ENCODE measurements at places on chromosomes 3 and 15.

GRCh38 chr3:132738314-132738713, 16.1 kb upstream of the NPHP3 start:
- DNase-seq, result no peak

DNA sequence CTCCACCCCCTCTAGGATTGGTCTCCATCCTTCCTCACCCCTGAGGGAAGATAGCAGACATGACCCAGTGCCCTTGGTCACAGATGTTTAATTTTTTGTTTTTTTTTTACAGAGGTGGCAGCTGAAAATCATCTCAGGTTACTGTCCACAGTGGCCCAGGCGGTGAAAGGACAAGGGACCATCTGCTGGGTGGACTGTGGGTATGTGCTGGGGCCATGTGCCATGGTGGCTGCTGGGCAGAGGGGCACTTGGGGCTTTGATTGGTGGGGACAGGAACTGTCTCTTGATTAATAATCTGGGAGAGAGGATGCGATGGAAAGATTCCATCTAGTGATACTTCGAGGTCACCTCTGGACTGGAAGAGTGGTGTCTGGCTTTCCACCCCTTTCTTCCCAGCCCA, 25.4 kb downstream of the PDIA5 start:
- DNase-seq, result no peak

- no peak for DNase-seq
Measured at GRCh38 chr3:70386043-70386442, 73.6 kb upstream of the MDFIC2 start.

DNA sequence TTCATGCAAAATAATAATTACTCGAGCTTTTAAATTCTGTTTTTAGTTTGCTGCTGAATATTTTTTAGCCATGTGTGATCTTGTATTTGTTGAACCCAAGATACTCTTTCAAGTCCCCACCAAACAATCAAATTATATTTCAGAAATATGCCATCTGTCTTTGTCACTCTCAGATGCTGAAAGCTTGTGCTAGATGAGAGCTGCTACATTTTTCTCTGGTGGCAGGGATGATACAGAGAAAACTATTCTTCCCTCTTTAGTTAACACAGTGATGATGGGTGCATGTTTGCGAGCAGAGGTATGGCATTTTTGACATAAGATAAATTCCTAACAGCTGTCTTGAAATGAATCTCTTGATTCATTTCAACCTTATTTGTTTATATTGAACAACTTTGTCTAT, 100.6 kb upstream of the NPHP3 start:
- no peak for DNase-seq

DNA sequence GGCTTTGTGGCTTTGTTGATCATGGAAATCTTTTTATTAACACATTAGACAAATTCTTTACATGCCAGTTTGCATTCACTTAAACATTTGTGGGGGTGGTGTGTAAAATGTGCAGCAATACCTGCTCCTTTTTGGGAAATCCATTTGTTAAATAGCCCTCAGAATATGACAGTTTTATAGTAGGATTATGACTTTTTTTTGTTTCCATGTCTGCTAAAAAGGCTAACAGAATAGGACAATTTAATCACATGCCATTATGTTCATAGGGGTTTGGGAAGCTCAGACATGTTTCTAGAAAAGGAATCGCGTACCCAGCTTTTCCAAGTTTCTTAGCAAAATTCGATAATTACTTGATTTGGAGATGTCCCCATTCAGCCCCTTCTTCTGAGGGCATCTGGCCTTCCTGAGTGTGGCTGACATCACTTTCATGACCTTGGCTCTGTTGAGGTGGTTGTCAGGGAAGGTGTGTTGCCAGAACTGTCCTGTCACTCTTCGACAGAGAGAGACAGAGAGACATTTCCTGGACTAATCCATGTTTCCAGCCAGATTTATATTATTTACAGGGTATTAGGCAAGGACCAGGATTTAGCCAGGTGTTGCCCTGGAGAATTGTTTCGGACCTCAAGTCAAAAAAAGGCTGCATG, 126.4 kb downstream of the PTPRG start:
- no peak for DNase-seq

GRCh38 chr3:8451696-8452095, 49.9 kb upstream of the LMCD1 start:
- DNase-seq, result no peak

DNA sequence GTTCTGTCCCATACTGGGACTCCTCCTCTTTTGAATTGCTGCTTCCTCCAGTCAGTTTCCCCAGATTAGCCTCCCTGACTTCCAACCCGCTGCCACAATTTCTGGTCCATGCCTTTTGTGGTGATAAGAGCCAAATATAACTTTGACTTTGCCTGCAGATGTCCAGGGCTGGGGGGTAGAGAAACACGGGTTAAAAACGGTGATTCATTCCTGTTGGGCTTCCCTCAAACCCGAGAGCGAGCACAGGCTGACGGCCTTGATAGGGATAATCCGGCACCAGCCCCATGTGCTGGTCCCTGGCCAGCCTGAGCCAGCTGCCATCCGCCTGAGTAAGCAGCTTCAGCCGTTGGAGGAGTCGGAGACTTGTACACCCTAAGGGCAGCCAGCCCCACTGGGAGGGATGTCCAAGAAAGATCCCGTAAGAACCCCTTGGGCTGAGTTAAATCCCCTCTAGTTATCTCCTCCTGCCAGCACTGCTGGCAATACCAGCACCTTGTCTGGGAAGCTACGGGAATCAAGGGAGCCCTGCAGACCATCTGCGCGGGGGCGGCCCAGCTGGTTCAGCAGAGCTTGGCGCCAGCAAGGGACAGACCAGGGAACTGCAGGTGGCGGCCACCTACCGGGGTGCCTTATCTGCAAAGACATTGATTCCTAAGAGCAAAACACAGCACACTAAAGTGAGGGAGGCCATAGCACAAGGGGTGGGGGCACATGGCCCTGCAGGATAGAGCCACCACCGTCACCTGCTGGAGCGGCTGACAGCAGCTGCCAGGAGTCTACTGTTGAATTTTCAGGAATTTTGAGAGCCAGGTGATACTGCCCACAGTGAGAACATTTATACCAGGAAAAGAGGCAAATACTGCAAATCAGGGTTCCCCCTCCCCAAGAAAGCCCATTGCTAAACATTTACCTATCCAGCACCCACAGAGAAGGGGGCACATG, 18.1 kb downstream of the CSPG4 start:
- DNase-seq, result peak; percentile 78

DNA sequence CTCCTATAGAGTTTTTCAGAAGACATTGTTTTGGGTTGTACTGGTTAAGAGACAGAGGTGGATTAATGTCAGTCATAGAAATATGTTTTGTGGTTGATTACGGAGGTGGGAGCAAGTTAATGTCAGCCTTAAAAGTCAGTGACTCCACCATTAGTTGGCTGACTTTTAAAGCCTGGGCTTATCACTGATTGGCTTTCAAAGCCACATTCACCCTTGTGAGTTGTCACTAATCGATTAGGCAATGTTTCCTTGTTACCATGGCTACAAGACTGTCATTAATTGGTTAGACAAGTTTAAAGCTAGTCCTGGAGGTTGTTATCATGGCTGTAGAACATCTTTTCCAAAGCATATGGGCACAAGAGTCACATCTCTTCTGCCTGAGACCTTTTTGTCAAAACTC, 73.0 kb downstream of the NEO1 start:
- no peak for DNase-seq

GRCh38 chr3:29064085-29064484, 216.8 kb upstream of the RBMS3 start:
- DNase-seq, result no peak

DNA sequence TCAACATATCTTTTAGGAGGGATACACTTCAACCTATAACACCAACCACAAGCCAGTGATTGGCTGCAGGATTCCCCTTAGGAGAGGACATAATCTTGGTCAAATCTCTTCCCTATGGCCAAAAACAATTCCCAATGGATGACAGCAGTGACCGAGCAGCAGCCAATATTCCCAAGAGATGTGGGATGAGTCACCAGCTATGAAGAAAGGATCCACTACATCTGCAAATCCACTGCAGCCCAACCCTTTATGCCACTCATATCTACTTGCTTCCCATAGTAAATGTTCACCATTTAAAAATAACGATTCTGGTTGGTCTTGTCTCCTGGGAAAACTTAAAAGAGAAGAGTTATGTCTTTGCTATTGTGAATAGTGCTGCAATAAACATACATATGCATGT, 4.5 kb upstream of the IQCF5 start:
- no peak for DNase-seq

GRCh38 chr15:57213862-57214261, 162.4 kb upstream of the CGNL1 start:
- no peak for DNase-seq

DNA sequence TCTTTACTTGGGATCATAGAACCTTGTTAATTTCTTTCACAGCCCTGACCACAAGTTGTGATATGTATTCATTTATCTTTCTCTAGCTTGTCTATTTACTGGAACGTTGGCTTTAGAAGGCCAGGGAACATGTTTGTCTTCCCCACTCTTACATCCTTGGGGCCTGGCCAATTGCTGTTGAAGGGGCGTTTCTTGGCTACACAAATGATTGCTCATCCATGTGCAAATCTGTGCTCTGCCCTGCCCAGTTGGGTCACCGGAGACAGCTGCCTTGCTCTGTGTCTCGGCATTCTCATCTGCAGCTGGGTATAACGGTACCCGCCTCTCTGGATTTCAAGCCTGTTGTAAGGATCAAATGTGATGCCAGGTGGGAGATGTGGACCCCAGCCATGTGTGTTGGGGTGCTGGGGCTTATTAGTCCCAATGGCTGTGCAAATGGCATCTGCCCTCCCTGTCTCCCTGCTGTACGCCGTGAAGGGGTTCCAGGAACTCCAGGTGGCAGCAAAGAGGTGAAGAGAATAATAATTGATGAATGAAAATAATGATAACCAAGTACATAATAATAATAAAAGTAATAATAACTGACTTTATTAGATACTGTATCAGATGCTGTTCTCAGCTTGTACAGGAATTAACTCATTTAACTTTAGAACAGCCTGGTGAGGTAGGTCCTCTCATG, 24.0 kb upstream of the TLE3 start:
- DNase-seq, result no peak

GRCh38 chr3:177571944-177572315, 374.6 kb upstream of the TBL1XR1 start:
- no peak for DNase-seq

DNA sequence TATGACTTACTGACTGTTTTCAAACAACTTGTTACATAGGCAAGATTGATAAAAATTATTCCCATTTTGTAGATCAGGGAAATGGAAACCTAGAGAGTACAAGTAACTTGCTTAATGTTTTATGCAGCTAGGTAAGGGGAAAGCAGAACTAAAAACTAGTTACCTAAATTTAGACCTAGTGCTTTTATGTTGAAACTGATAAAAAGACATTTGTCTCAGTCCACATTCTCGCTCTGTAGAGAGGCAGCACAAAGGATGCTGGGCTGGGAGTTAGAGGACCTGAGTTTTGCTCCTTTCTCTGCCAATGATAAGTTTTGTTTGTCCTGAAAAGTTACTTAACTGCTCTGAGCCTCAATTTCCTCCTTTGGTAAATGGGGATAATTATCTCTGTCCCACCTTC, 17.4 kb downstream of the TIMP4 start:
- DNase-seq, result no peak

- DNase-seq, result no peak
Measured at GRCh38 chr15:99366013-99366412, 114.7 kb downstream of the LRRC28 start.

GRCh38 chr3:111723293-111724215, 128.4 kb upstream of the ZBED2 start:
- DNase-seq, result no peak

DNA sequence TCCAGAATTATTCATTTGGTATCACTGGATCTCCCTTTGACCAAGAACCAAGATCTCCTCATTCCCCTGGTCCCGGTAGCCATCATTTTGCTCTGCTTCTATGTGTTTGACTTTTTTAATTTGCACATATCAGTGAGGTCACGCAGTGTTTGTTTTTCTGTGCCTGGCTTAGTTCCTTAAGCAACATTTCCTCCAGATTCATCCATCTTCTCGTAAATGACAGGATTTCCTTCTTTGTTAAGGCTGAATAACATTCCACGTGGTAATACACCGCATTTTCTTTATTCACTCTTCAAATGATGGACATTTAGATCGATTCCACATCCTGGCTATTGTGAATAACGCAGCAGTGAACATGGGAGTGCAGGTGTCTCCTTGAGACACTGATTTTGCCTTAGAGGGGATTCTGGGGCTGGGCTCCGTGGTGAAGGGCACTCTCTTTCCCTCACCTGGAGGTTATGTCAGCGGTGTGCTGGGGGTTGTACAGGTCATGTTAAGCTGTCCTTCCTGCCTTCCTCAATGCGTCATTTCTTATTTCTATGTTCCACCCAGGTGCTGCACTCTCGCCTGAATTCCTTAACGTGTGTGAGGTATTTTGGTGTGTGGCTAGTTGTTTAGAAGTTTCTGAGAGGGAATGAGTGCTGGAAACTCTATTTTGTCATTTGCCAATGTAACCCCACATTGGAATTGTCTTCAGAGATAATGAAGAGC, 212.2 kb downstream of the LPP start:
- peak; percentile 39 for DNase-seq

GRCh38 chr3:73228437-73228836, 167.0 kb downstream of the EBLN2 start:
- no peak for DNase-seq

GRCh38 chr3:150922611-150923010, 17.4 kb upstream of the MINDY4B start:
- peak; percentile 36 for DNase-seq

GRCh38 chr3:191119415-191120295, 79.4 kb upstream of the OSTN start:
- DNase-seq, result no peak

DNA sequence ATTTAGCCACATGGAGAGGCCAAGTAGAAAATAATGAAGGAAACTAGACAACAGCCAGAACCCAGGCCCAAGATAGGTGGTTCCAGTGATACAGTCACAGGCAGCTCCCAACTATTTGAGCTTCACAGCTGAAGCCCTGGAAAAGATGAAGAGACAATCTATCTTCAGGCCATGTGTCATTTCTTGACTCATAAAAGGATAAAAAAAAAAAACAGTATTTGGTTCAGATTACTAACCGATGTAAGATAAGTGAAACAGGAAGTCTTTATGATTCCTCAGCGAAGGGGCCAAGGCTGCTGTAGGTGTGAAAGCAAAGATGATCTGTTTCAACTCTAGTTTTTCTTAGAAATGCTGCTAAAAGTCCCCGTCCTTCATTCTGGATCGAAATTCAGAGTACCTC, 394.6 kb downstream of the ZNF385D start:
- no peak for DNase-seq

GRCh38 chr15:98684436-98684835, 36.1 kb downstream of the IGF1R start:
- no peak for DNase-seq

DNA sequence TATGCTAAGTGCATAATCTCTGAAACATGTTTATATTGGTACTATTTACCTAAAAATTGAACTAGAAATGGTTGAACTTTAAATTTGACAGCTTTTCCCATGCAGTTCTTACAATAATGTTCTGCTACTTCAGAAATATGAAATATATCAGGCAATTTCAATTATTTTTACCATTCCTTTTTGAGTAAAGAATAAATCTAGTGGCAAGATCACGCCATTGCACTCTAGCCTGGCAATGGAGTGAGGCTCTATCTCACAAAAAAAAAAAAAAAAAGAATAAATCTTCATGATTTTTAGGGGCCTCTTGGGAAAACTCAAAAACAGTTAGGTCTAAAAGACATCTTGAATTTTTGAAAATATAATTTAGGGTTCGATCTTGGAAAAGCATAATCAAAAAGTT, 10.6 kb upstream of the DNAAF4 start:
- no peak for DNase-seq

Data from Calu3 (cell line).